Activated T-helper 1 cell treated with anti-CD3 and anti-CD28 coated beads, Interleukin-12 subunit alpha, Interleukin-12 subunit beta, Interleukin-2, Interleukin-4 antibody, amounts not matched to agents 30 ng/mL and 10 ng/mL and 1 ng/mL, durations not matched to agents 14 hours and 24 hours and 36 hours (primary cell): ENCODE measurements at places on chromosomes 5 and 9. TPM values are rescaled to one million over a fixed set of nuclear protein-coding genes. Genes with fewer than 3 reads are reported as not detected.

TXNDC15 gene
- total RNA-seq, result 57.1 and 67.2 TPM in 2 replicates

DNA sequence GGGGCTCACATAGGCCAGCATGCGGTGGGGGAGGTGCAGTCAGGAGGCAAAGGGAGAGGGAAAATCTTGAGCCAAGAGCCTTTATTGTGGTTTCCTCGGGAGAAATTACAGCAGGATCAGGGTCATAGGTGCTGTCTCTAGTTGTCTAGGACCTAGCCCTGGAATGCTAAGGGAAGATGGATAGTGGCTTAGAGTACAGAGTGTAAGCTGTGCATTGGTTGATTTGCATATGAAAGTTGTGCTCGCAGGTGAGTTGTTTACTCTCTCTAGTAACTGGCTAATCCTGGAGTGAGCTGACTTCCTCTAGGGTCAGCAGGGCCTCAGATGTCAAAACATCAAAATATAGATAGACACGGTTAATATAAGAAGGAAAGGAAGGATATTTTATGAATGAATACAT is 877.7 kb downstream of the TLE4 start:
- no peak for DNase-seq

PCBD2 gene
- total RNA-seq, result 13.5 and 17.2 TPM in 2 replicates

- no peak for DNase-seq
Observed at GRCh38 chr5:176774216-176775171, 35.9 kb upstream of the UNC5A start.

- DNase-seq, result no peak
Observed at GRCh38 chr9:132239518-132239917, 77.7 kb downstream of the NTNG2 start.
